Substantia nigra (tissue), 51 donors: ENCODE measurements at places on chromosomes 13 and 19.
A peak's percentile ranks its signal among the peaks of the same experiment; 100 is the strongest.

- DNase-seq, result no peak
These were observed 153.4 kb downstream of the DPF1 start for GRCh38 chr19:38070573-38070972.

- no peak for DNase-seq
These were observed 8.2 kb downstream of the IL4I1 start for GRCh38 chr19:49888510-49888824.

DNA sequence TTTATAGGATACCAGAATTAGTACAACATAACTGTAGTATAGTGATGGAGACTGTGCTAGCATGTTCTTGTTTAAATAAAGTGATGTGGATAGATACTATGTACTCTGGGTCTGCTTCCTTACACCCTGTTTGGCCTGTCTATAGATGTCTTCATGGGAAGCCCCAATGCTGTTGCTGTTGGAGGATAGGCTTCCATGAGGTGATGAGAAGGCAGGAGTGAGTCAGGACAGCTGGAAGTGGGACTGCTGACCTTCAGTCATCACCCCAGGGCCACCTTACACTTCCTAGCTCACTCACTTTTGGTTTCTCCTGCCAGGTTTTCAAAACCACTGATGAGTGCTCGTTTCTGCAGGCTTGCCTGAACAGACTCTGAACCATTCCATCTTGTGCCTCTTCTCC is 4.2 kb downstream of the KCTD4 start:
- no peak for DNase-seq

GRCh38 chr13:31605076-31605860 is 134.1 kb upstream of the RXFP2 start:
- no peak for DNase-seq

DNA sequence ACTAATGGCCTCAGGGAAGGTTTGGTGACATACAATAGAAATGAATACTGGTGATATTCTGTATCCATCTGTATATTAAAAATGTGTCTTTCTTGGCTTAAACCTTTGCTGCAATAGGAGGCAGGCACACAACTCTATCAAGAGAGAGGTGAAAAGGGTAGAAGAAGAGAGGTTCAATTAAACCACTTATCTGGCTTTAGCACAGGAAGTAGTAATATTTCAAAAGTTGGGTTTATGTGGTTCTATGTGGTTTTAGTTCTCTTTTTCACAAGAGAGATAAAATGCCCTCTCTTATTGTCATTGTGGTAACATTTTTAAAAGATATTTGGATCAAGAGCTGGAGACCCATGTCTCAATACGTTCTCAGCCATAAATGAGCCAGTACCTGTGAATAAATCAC is 146.2 kb upstream of the FNDC3A start:
- no peak for DNase-seq

- DNase-seq, result no peak
These were observed 59.6 kb downstream of the KCNRG start for GRCh38 chr13:50074843-50075242.

DNA sequence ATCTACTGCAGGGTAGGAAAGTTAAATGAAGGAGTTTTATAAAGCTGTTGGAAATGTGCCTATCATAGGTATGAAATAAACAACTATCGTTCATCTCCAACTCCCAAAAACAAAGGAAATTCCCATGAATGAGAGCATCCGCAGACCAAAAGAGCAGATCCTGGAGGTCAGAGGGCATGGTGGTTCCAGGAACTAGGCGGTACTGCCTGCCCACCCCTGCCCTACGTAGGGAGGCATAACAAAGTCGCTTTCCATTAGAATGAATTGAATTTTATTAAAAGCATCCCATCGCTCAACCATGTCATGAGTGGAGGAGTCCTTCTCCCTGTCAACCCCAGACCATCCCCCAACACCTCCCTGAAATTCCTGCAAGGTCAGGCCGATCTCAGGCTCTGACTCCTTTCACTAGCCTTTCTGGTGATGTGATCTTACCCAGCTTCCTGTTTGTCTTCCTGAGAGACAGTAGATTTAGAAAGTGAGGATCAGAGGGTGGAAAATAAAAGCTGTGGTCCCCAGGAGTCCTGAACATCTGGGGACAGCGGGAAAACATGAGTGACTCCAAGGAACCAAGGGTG is at the start of gene CLEC4M:
Gene CLEC4M, plus strand, starts transcription at position 525 of the 575 bp plus-strand sequence. Its CDS starts 24 bp downstream, at position 549.
- no peak for DNase-seq

- no peak for DNase-seq
These were observed 17.5 kb downstream of the POLR1D start for GRCh38 chr13:27639186-27639585.

DNA sequence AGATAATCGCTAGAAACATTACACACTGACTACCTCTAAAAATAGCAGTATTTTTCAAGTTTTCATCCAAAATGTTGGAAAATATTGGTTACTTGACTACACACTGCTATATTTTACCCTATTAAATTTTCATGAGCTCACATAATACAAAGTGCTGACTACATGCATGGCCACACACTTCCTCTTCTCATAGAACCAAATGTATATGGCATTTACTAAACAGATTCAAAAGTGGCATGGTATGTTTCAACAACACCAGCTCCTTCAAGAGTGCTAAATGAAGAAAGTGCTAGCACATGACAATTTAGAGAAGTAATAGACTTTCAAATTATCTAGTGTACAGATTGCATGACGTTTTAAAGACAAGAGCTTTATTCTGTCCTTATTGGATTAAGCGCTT is 780.4 kb upstream of the SLITRK6 start:
- no peak for DNase-seq

GRCh38 chr13:28684257-28684656 is 25.3 kb downstream of the POMP start:
- DNase-seq, result no peak

GRCh38 chr13:82993417-82993816 is 888.9 kb downstream of the SLITRK1 start:
- no peak for DNase-seq

DNA sequence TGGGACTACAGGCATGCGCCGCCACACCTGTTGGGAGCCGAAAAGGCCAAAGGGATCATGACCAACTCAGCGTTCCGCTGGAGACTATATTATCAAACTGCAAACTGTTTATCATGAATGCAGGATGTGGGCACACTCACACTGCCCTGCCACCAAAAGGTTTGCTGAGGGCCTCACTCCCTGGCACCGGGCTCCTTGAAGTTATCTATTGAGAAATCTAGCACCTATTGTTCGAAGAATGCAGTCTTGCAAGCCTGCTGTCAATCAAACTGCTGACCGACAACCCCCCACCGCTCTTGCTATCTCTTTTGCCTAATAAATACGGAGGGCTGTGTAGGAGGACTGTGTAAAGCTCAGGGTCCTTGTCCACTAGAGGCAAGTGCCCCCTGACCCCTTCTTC is 5.2 kb upstream of the ZNF836 start:
- no peak for DNase-seq

DNA sequence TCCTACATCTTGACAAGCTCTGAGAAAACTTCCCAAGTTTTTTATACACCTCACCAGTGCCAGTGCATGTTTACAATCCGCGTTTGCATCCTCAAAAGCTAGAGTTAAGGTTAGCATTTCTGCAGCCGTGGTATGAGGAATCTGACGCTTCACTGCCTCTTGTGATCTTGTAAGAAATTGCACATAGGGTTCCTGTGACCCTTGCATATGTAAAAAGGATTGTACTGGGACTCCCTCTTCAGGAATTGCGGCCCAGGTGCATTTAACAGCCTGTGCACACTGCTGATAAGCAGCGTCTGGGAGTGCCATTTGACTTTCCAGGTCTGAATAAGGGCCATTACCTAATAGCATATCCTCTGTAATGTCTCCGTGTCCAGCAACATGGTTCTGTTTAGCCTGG is 15.3 kb downstream of the FPR3 start:
- DNase-seq, result no peak

DNA sequence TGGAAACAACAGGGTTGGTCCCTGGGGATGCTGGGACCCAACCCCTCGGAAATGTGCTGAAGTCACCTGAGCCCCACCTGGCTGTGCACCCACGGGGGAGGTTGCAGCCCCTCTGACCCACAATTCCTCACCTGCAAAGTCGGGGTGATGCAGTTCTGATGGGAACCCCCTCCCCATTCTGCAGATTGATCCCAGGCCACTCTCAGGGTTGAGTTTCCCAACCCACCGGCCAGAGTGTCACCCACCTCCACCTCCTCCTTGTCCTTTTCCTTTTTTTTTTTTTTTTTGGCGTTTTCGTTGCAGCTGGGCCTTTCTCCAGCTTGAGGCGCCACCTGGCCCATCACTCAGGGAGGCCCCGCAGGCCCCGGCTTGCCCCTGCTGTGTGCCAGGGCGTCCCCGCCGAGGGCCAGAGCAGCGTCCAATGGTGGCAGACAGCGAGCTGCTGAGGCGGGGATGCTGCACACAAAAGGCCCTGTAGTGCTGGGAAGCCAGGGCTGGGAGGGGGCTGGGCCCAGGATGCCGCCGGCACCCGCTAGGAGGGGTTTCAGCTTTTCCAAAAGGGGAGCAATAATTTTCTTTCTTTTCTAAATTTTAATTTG is 4.6 kb downstream of the PIK3R2 start:
- DNase-seq, result peak; percentile 83

- DNase-seq, result no peak
These were observed 98.7 kb downstream of the STARD13 start for GRCh38 chr13:33186861-33187291.

- no peak for DNase-seq
These were observed 848.5 kb downstream of the PCDH17 start for GRCh38 chr13:58480061-58480460.

GRCh38 chr13:102701331-102701730 is 6.5 kb upstream of the METTL21C start:
- DNase-seq, result no peak

DNA sequence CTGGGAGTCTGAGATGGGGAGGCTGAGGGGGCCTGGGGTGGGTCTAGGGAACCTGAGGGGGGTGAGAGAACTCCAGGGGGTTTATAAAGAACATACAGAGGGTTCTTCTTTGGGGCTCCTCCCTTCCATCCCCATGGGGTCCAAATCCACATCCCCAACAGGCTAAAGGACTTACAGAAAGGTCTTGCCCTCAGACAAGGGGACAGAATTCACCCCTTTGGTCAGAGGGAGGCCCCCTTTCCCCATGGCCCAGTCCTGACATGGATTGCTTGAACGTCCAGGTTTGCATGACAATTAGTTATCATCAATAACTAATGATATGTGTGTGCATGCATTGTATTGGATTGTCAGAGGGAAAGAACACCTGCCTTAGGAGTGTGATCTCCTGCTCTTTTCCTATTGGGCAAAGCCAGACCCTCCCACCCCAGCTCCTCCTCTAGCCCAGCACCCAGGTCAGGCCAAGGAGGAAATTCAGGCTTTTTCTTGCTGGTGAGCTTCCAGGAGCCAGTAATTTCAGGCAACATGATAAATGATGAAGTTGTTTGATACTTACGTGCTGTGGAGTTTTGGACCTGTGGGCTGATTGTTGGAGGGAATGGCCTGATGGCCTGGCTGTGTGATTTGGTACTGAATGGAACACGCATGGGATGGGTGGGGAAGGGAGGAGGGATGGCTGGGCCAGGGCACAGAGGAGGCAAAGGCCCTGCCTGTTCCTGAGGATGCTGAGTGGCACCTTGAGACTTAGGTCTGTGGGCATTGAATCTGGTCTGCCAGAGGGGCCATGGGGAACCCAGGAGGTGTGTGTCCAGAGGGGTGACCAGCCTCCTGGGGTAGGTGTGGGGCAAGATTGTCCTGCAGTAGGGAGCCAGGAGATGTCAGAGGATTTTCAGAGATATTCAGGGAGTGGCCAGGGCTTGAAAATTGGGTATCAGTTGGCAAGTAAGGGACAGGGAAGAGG is 1.1 kb downstream of the KLHL26 start:
- no peak for DNase-seq

DNA sequence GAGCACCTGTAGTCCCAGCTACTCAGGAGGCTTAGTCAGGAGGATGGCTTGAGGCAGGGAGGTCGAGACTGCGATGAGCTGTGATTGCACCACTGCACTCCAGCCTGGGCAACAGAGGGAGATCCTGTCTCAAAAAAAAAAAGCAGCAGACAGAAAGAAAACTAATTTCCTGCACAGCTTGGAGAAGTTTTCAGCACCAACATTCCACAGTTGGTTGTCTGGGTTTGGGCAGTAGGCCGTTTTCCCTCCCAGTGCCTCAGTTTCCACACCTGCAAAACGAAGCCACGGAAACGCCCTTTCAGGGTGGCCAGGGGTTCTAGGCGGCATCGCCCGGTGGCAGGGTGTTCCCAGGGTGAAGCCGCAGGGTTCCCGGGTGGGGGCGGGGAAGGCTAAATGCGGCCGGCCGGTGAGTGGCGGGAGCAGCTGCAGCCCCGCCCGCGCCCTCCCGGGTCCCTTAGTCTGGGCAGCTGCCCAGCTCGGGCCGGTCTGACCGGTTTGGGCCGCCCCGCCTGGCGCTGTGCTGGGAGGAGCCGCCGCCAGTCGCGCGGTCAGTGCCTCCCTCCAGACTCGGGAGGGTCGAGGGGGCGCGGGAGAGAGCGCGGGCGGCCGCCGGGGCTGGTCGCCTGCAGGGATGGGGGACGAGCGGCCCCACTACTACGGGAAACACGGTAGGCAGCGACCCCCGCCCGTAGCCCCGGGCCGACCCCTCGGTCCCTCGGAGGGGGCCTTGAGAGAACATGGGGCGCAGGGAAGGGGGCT is at the start of gene SLC44A2:
Gene SLC44A2, plus strand, starts transcription at position 551 of the 759 bp plus-strand sequence. Its CDS starts 81 bp downstream, at position 632.
- DNase-seq, result peak; percentile 83

GRCh38 chr13:99495466-99496183 is 5.6 kb upstream of the TM9SF2 start:
- no peak for DNase-seq

DNA sequence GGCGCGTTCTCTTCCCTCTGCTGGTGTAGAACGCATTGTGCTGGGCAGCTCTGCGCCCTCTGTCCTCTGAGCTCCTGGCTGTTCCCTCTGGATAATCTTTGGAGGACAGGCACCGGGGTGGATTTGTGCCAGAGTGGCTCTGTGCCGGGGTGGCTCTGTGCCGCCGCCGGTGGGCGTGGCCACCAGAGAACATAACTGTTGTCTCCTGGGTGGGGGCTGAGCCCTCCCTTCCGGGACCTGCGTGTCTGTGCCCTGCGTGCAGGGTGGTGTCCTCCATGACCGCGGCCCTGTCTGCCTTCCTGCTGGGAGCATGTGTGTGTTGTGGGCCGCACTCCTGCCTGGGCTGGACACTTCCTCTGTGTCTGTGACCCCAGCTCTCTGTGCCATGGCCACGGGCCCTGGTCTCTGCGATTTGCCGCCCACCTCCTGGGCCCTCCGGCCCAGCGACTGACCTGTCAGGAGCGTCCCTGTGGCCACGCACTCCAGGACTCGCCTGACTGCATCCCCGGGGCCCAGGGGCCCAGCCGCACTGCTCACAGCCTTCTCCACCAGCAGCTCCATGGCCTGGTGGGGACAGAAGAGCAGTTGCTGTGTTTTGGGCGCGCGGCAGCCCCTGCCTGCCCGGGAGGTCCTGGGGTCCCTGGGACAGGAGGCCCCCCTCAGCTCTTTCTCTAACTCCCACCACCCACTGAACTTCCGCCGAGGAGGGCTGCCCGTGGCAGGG is 22.4 kb upstream of the MATK start:
- DNase-seq, result no peak
